ENCODE measurements at places on chromosomes 4 and X. TPM values are rescaled to one million over a fixed set of nuclear protein-coding genes. Genes with fewer than 3 reads are reported as not detected.
A peak's percentile ranks its signal among the peaks of the same experiment; 100 is the strongest.

The EPHA5 gene
- 0.74 TPM for total RNA-seq

The STS gene
- total RNA-seq: 6.8 TPM

The ITIH6 gene
- not detected for total RNA-seq

The FREM3 gene
- not detected for total RNA-seq

The METAP1 gene
- 53.2 TPM for total RNA-seq

The P2RY10 gene
- not detected for total RNA-seq

DNA sequence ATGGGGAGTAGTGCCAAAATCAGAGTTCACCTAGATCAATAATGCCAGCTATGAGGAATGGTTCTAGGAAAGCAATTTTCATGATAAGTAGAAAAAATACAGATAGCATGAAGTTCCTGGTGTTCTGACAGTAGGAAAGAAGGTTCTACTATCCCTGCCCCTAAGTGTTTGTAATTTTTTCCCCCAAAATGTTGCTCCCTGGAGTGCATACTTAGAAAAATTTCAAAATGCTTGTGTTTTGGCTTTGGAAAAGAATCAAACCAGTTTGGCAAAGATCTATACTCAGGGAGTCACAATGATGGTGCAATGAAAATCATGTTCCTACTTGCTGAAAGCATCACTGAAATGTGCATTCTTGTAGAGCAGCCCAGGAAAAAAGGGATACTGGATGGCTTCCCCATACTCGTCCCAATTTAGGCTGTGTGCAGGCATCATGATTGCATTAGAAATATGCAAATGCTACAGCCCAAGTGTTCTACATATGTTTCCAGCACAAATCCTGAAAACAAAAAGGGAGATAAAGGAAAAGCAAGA is 74.7 kb downstream of the LPAR4 start:
- no peak for DNase-seq

GRCh38 chr4:138181287-138181686 is 60.9 kb downstream of the SLC7A11 start:
- DNase-seq: peak; percentile 39

- DNase-seq: no peak
Measured at GRCh38 chrX:34288782-34289181, 156.7 kb upstream of the FAM47A start.

GRCh38 chr4:140943486-140944198 is 187.5 kb upstream of the TBC1D9 start:
- no peak for DNase-seq

DNA sequence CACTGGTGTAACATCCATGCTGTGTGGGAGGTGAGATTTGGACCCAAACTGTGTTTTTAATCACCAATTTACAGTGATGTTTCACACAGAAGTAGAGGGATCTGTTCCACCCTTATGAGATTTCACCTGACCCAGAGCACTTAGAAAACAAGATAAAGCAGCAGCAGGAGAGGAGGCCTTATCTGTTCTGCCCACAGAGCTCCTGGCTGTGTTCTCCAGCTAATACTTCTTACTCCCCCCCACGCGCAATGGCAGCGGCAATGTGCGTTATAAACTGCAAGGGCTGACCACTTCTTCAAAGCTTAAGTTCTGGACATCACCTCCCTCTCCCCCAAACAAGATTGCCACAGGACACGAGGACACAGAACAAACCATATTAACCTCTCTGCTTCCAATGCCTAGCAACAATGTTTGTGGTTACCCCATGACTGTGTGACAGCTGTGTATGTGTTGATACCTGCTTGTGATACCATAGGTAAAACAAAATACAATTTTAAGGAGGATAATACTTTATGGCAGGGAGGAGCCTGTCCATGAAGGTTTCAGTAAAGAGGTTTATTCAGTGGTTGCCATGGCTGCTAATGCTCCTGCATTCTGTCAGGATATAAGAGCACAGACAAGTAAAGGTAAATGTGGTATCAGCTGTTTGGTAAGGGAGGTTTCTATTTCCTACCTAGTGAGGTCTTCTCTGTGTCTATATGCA is 210.0 kb downstream of the SOWAHB start:
- no peak for DNase-seq

GRCh38 chr4:48116582-48116981 is 17.5 kb downstream of the TXK start:
- DNase-seq: no peak

- DNase-seq: no peak
Measured at GRCh38 chrX:107831071-107831730, 5.5 kb downstream of the MID2 start.

DNA sequence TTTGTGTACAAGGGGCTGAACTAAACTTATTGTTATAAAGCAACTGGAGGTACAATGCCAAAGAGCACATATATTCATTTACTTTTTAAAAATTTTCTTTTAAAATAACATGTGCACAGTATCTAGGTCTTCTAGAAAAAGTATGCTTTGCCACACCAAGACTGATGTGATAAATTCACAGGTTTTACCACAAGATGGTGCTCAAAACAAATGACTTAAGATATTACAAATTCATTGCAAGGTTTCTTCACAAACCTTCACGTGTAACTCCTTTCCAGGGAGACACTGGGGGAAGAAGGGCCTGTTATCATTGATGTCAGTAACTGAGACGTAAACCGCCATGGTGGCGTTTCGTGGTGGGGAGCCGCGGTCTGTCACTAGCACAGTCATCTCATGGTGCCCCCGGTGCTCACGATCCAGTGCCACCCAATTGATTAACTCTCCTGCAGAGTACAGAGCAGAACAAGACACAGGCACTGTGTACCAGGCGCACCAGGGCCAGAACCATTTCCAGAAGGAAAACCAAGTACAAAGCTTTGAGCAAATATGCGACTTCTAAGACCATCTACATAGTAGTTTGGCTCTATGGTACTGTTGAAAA is 162.2 kb downstream of the DCHS2 start:
- no peak for DNase-seq

GRCh38 chrX:39149761-39150160 is 348.5 kb downstream of the MID1IP1 start:
- DNase-seq: peak; percentile 93

DNA sequence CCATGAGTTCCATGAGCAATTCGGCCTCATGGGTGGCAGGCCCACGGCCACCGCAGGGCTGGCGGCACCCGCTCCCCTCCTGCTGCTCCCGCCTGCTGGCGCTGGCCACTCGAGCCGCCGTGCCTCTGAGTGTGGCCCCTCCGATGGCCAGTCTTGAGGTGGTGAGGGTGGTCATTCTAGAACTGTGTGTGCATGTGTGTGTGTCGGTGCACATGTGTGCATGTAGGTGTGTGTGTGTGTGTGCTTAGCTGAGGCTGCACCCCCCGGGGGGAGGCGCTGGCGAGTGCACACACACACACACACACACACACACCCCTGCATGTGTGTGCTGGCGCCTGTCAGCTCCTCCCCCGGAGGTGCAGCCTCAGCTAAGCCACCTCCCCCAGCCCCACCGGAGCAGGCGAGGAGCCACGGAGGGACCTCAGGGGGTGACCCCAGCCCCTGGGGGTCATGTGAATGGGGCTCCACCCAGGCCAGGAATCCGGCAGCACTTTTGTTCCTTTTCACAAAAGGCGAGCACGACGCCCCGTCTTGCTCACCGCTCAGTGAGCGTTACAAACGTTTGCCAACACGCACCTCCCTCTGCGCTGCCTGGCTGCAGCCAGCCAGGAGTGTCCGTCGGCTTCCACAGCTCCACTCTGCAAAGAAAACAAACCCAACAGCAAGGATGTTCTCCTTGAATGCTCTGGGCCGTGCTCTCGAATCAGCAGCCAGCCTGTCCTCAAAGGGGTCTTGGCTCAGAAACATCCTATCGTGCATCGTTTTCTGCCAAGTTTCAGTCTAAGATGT is 29.9 kb downstream of the FGFRL1 start:
- DNase-seq: peak; percentile 70

- no peak for DNase-seq
Measured at GRCh38 chr4:73311428-73311827, 52.8 kb upstream of the ANKRD17 start.

- peak; percentile 36 for DNase-seq
Measured at GRCh38 chr4:56653461-56654237, 27.4 kb downstream of the HOPX start.

DNA sequence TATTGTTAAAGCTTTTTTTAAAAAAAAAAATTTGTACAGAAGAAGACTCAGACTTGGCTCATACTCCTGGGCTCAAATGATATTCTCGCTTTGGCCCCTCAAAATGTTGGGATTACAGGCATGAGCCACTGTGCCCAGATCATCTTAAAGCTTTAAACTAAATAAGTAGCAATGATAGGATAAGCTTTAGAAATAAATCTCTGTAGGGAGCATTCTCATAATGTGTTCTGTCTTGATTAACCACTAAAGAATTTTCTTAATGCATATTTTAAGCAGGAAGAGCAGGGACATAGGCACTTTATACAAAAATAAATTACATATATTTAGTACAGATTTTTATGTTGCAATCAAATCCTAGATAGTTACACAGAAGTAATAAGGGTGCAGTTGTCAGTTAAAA is 667.2 kb downstream of the GRID2 start:
- DNase-seq: no peak

GRCh38 chrX:66002824-66003680 is 36.8 kb downstream of the VSIG4 start:
- DNase-seq: no peak

- no peak for DNase-seq
Measured at GRCh38 chr4:123159479-123159878, 237.1 kb upstream of the NUDT6 start.

- DNase-seq: no peak
Measured at GRCh38 chrX:111071542-111072277, 24.3 kb upstream of the PAK3 start.

- peak; percentile 58 for DNase-seq
Measured at GRCh38 chrX:1418901-1419544, 27.1 kb upstream of the SLC25A6 start.
